ENCODE measurements at places on chromosomes 11 and 22. TPM values are rescaled to one million over a fixed set of nuclear protein-coding genes. Genes with fewer than 3 reads are reported as not detected.
A peak's percentile ranks its signal among the peaks of the same experiment; 100 is the strongest.

- no peak overlapping the region for H3K4me3 ChIP-seq
- H3K27ac ChIP-seq, result no peak overlapping the region
- peaks cover 7% of the 10 kb centered on the region for H3K27me3 ChIP-seq
- no peaks in the 10 kb centered on the region for H3K36me3 ChIP-seq
Measured at GRCh38 chr11:44088377-44088776, 7.1 kb upstream of the EXT2 start.

GRCh38 chr11:129611661-129612446 lies 203.8 kb upstream of the TMEM45B start:
- H3K27ac ChIP-seq, result no peak overlapping the region
- no peaks in the 10 kb centered on the region for H3K4me1 ChIP-seq
- H3K27me3 ChIP-seq, result no peaks in the 10 kb centered on the region
- no peak overlapping the region for H3K4me3 ChIP-seq

DNA sequence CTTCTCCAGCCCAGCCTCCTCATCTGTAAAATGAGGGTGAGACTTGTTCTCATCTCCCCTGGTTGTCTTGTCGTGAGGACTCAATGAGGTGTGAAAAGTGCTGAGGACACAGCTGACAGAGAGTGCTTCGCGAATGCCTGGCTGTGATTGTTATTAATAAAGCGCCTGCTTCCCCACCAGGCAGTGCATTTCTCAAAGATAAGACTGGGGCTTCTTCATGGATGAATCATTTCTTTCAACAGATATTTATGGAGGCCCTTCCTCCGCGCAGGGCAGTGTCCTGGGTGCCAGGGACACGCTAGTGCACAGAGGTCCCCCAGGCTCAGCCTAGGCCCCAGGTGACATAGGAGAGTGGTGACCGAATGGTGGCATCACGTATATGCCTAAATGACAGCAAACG lies 34.3 kb upstream of the SHISAL1 start:
- H3K36me3 ChIP-seq, result no peaks in the 10 kb centered on the region
- H3K27ac ChIP-seq, result no peak overlapping the region
- peaks cover 11% of the 10 kb centered on the region for H3K4me1 ChIP-seq
- H3K27me3 ChIP-seq, result peaks cover 28% of the 10 kb centered on the region
- no peak overlapping the region for H3K4me3 ChIP-seq

DNA sequence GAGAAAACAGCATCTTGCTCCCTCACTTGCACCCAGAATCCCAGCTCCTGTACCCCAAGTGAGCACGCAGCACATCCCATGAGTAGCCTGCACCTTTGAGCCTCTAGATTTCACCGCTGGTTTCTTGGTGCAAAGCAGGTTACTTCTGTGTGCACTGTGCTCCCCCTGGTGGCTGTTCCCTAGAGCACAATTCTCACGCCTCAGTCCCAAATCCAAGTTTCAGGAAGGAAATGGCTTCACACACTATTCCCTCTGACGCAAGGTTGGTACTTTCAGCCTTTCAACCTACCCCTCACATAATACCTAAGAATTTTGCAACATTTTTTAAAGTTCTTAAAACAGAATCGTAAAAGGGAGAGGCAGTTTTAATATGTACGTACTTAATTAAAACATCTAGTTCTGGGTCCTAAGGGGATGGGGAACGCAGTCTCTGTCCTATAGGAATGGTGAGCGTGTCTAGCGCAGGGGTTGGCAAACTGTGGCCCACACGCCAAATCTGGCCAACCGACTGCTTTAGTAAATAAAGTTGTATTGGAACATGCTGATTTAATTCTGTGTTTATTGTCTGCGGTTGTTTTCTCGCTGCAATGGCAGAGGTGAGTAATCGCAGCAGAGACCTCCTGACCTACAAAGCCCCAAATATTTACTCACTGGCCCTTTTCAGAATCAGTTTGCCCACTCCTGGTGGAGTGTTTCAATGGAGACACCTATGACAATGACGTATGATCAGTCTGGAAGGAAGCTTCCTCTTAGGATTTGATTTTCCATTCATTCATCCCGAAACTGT lies 27.5 kb downstream of the DHCR7 start:
- H3K27me3 ChIP-seq, result no peaks in the 10 kb centered on the region
- H3K4me1 ChIP-seq, result no peaks in the 10 kb centered on the region
- no peak overlapping the region for H3K27ac ChIP-seq
- no peaks in the 10 kb centered on the region for H3K36me3 ChIP-seq

GRCh38 chr22:49118065-49118464 lies 709.6 kb downstream of the BRD1 start:
- H3K36me3 ChIP-seq, result no peaks in the 10 kb centered on the region
- H3K4me1 ChIP-seq, result no peaks in the 10 kb centered on the region
- H3K4me3 ChIP-seq, result no peak overlapping the region
- H3K27ac ChIP-seq, result no peak overlapping the region
- DNase-seq, result no peak

GRCh38 chr11:122598971-122599370 lies 56.6 kb upstream of the UBASH3B start:
- H3K4me1 ChIP-seq, result peaks cover 7% of the 10 kb centered on the region
- no peak overlapping the region for H3K4me3 ChIP-seq
- H3K36me3 ChIP-seq, result no peaks in the 10 kb centered on the region
- DNase-seq, result peak; percentile 36

Gene OR6A2
- 0.09 TPM for total RNA-seq

Gene CSF2RB
- total RNA-seq, result 0.31 TPM

Data from astrocyte (in vitro differentiated cells and primary cell).